ENCODE measurements at places on chromosomes 6 and 20.
A peak's percentile ranks its signal among the peaks of the same experiment; 100 is the strongest.

DNA sequence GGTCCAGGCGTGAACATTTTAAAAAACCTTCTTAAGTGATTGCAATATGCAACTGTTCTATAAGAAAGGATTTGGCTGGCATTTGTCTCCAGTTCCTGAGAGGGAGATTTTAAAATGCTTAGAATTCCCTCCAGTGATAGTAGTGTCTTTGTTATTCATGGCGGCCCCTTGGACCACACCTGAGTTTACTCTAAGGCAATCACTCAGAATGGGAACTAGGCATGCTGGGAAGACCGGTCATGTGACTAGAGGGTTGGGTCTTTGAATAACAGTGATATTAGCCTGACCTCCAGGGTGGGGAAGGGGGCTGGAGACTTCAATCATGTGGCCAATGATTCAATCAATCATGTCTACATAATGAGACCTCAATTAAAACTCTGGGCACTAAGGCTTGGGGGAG, 50.7 kb upstream of the UTRN start:
- no peak for DNase-seq

DNA sequence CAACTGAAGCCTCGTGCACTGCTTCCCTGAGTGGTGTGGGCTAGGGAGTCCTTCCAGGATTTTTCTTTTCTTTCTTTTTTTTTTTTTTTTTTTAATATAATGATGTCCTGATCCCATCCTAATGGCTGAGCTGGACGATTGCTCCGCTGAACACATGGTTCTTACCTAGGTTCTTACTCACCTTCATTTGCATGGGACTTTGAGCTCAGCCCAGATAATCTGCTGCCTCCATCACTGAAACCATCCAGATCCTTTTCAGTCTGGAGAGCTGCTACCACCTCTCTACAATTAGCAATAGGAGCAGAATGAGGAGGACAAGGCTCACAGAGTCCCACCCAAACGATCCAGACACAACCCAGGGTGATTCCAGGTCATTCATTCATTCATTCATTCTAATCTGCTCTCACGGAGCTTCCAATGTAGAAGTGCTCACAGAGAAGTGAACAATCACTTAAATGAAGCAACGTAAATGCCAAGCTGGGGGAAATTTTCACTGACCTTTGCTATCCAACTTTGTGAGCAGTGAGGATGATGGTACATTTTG, 246.3 kb upstream of the RREB1 start:
- no peak for DNase-seq

DNA sequence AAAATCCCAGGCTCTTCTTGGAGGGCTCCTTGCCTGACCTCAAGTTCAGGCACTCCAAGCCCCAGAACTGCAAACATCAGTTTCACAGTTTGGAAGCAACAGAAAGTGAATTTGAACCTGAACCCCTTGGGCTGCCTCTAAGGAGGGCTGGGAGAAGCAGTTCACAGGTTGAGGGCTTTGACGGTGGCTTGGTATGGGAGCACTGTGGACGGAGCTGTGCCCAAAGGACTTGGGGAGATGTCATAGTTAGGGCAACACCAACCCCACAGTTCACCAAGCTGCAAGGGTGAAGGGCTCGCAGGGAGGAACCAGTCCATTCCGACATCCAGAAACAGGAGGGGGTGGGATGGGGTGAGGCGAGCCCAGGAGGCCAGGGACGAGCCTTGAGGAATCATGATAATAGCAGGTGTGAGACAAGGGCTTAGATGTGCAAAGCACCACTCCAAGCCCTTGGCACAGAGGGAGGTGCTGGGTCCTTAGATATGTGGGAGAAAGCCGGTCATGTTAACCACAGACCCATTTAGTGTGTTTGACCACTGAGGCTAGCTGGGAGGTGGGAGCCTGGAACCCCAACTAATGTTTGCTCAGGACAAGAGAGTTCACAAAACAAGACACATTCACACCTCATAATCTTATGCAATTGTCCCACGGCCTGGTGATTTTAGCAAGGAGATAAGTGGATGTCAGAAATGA, 4.3 kb downstream of the CEBPB start:
- DNase-seq = no peak

DNA sequence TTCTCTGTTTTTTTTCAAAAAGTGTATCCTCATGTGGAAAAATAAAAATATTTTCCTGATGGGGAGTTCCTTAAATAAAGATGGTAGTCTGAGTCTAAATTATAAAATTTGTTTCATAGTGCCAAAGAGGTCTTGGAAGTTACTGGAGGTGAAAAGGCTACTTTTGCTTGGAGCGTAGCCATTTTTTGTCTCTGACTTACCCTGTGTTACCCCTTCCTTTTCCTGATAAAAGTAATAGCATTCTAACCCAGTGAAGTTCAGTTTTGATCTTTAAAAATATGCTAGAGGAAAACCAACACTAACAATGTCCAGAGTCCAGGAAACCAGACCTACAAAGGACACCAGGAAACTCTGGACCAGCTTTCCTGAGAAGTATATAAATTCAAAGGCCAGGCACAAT, 112.2 kb upstream of the FOXO3 start:
- no peak for DNase-seq

GRCh38 chr6:33985313-33985751, 160.6 kb downstream of the GRM4 start:
- no peak for DNase-seq

DNA sequence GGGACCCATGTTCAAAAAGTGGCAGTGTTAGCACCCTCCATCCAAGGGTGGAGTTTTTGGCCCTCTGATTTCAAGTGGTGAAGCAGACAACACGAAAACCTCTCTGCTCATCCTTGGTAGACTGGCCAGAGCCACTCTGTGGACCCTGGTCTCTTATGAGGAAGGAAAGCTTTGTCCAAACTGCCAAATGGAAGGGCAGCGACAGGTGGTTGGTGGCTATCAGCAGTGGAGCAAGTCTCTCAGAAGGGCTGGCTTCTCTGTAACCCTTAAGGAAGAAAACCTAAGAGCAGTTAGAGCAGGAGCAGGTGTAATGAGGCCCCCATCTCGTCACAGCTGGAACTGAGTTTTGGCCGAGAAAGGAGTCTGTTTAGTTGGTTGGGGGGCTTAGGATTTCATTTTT, 155.8 kb downstream of the SLC16A10 start:
- no peak for DNase-seq

DNA sequence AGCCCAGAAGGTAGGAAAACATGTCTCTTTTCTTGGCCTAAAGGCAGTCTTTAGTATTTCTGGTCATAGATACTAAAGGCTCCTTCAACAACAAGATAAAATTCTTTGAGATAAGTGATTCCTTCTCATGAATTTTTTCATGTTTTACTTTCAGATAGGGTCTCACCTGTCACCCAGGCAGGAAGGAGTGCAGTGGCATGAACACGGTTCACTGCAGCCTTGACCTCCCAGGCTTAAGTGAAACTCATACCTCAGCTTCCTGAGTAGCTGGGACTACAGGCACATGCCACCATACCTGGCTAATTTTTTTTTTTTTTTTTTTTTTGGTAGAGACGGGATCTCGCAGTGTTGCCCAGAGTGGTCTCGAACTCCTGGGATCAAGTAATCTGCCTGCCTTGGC, 9.1 kb downstream of the PNLDC1 start:
- no peak for DNase-seq

DNA sequence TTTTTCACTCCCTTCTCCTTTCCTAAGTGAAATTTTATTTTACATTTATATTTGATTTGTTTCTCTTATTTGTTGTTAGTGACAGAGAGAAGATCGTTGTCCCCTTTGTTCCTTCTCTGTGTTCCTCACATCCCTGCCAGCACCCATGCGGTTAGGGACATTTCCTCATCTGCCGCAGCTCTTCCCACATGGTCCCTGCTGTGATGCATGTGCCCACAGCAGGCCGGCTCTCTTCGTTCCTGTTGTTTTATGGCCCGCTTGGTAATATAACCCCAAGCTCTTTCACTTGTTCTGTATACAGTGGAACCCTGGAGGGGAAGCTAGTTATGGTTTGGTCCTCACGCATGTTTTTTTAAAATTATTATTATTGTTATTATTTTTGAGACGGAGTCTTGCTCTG, 23.6 kb downstream of the DTD1 start:
- no peak for DNase-seq

GRCh38 chr6:155269765-155270164, 6.0 kb downstream of the CLDN20 start:
- no peak for DNase-seq

- no peak for DNase-seq
Measured at GRCh38 chr20:51622004-51622874, 79.7 kb upstream of the NFATC2 start.

DNA sequence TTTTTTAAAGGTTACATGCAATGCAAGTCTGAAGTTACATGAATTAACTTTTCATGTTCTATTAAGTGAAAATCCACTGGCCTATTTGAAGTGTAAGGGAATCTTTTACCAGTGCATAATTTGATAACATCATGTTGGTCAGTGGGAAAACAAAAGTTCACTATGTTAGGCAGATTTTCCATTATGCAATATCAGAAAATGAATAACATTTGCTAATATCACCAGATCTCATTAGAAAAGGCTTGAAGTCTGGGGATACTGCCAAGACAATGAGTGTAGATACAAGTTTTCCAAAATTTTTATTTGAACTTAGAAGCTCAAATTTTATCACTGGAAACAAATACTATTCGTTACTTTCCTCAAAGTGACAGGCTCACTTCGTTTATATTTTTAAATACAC, 296.4 kb upstream of the CDH4 start:
- no peak for DNase-seq

- DNase-seq = no peak
Measured at GRCh38 chr6:29230666-29231065, 60.0 kb downstream of the OR2J2 start.

- no peak for DNase-seq
Measured at GRCh38 chr6:20314866-20315845, 86.5 kb upstream of the E2F3 start.

GRCh38 chr6:109434456-109434855, 6.0 kb downstream of the PPIL6 start:
- no peak for DNase-seq

GRCh38 chr20:7392542-7393206, 547.6 kb downstream of the HAO1 start:
- no peak for DNase-seq

GRCh38 chr6:26445934-26446667, 5.8 kb downstream of the BTN3A3 start:
- no peak for DNase-seq

- DNase-seq = no peak
Measured at GRCh38 chr6:50143011-50143719, 93.4 kb upstream of the DEFB112 start.

DNA sequence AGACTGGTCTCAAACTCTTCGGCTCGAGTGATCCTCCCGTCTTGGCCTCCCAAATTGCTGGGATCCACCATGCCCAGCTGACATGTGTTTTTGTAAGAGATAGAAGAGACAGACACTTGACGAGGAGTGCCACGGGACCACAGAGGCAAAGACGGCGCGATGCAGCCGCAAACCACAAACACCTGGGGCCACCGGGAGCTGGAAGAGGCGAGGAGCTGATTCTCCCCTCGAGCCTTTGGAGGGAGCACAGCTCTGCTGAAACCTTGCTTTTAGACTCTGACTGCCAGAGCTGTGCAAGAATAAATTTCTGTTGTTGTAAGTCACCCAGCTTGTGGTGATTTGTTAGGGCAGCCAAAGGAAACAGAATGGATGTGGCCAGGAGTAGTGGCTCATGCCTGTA, 46.9 kb downstream of the TFAP2C start:
- no peak for DNase-seq

DNA sequence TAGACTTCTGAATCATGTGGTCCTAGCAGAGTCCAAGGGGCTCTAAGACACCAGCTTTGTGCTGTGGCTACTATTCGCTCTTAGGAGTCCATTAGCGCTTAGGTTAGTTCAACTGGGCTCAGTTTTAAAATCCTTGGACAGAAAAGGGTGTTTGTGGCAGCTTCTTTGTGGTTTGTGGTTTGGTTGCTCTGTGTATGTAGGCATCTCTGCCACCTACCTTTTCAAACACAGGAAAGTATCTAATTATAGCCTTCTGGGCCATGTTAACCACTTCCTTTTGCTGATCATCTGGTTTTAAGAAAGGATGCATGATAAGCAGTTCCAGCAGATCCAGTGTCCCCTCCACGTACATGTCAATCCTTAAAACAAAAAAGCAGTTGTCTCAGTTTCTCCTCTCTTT, 10.8 kb downstream of the GSTA4 start:
- DNase-seq = no peak

DNA sequence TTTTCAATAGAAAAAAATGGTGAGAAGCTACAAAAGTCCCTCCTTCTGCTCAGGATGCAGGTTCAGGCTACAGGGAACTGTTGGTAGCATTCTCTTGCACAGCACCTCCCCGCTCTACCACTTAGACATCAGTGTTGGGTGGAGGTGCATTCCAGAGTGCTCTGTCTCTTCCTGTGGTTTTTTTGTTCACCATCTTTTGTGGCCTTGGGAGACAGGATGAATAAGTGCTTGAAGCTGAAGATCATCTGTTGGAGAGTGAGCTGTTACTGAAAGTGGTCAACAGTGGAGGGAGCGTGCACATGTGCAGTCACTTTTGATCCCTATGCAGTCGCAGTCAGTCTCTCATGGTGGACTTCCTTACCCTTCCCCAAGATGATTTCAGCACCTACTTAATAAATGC, 16.6 kb upstream of the BTBD3 start:
- peak; percentile 85 for DNase-seq

DNA sequence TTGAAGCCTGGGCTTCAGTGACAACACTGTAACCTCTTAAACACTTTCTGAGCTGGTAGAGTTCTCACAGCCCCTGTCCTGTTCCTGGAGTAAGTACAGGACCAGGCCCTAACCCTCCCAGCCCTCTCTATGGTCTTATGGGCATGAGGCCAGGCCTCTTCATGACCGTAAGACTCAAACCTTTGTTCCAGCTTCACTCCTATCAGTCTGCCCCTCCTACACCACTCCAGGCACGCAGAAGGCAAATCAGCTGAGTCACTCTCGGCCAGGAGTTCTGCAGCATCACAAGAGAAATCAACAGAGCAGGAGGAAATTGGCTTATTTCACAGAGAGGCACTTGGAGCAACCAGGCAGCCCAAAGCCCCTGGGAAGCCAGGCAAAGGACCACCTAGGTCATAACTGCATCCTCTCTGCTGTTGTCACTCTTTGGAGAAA, 25.3 kb upstream of the CHD6 start:
- DNase-seq = peak; percentile 55

DNA sequence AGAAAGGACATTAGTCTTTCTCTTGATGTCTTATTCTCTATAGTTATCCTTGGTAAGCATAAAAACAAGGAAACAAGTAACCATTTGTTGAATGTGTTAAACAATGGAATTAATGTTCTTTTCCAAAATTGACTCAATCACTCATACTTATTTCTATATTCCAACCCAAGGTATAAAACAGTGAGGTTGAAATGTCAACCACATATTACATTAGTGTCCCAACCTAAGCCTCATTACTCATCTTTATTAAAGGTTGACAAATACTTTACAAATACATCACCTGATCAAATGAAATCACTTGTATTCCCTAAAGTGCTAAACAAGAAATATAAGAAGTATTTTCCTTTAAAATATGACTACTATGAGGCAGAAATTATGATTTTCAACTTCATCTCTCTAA, 100.5 kb downstream of the ASCC3 start:
- DNase-seq = no peak

GRCh38 chr6:102407886-102408741, 1014.6 kb downstream of the GRIK2 start:
- DNase-seq = no peak
